ENCODE measurements at places on chromosomes 1 and 21.

- no peak for DNase-seq
Observed at GRCh38 chr1:157868654-157869053, 27.0 kb upstream of the CD5L start.

GRCh38 chr1:10559386-10559785, 84.6 kb downstream of the PEX14 start:
- no peak for DNase-seq

DNA sequence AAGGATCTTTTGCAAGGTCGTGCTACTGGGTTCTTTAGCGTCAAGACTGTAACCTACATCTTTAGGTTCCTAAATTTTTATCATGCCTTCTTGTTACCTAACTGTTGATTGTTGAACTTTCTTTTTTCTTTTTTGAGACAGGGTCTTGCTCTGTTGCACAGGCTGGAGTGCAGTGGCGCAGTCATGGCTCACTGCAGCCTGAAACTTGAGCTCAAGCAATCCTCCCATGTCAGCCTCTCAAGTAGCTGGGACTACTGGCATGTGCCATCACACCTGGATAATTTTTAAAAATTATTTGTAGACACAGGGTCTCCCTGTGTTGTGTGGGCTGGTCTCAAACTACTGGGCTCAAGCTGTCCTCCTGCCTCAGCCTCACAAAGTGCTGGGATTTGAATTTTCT, 52.9 kb downstream of the NFIA start:
- no peak for DNase-seq

GRCh38 chr1:228083871-228084278, 1.4 kb downstream of the ARF1 start:
- DNase-seq = no peak

DNA sequence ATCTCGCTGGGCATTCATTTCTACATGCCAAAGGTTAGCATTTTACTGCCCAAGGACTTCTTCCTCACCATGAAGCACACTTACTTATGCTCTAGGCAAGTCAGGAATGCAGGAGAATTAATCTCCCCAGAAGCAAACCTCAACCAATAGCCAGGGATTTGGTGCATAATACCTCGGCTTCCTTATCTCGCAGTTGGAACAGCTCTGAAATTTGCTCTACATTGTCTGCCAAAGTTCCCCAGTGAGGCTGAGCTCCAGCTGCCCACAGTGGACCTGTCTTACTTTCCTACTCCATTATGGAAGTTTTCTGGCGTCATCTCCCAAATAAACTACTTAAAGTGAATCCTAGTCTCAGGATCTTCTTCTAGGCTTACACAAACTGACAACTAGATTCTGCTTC, 57.6 kb upstream of the PPM1J start:
- no peak for DNase-seq

DNA sequence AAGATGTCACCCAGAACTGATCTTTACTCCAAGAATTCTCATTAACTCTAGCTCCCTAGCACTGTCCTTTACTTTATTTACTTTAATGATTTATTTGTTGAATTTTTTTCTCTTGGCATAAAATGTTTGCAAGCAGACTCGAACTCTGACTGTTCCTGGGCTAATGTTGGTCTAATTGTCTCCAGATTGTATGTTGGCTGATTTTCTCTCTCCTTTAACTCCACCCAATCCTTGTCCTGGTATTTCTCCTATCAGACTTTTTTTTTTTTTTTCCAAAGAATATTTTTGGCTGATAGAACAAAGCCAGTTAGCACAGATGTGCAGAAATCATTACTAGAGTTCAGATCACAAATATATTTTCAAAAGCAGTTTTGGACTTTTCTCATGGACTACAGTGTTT, 82.6 kb downstream of the ATF6 start:
- DNase-seq = no peak

GRCh38 chr1:110185181-110185580, 24.9 kb upstream of the KCNC4 start:
- DNase-seq = no peak

DNA sequence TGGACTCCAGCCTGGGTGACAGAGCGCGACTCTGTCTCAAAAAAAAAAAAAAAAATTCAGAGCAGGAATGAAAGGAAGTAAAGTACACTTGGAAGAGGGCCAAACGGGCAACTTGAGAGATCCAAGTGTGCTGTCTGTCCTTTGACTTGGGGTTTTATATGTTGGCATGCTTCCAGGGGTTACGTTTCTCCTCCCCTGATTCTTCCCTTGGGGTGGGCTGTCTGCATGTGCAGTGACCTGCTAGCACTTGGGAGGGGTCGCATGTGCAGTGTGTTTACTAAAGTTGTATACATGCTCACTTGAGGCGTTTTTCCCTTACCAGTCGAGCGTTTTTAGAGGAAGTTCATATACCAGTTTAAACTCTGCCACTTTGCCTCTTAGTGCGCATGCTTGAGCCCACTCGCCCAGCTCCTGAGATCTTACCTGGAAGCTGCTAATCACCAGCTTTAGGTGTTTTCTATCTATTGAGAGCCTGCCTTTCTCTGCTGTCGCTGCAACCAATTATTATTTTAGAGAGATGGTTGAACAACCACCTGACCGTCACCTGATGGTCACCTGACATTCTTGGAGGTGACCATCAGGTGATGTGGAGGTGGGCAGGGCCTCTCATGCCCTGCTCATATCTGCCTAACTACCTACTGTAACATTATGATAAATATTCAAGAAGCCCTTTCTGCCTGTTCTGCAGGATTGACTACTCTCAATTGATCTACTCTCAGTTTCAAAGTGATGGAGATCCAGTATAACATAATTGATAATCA, 140.1 kb downstream of the MACF1 start:
- DNase-seq = no peak

DNA sequence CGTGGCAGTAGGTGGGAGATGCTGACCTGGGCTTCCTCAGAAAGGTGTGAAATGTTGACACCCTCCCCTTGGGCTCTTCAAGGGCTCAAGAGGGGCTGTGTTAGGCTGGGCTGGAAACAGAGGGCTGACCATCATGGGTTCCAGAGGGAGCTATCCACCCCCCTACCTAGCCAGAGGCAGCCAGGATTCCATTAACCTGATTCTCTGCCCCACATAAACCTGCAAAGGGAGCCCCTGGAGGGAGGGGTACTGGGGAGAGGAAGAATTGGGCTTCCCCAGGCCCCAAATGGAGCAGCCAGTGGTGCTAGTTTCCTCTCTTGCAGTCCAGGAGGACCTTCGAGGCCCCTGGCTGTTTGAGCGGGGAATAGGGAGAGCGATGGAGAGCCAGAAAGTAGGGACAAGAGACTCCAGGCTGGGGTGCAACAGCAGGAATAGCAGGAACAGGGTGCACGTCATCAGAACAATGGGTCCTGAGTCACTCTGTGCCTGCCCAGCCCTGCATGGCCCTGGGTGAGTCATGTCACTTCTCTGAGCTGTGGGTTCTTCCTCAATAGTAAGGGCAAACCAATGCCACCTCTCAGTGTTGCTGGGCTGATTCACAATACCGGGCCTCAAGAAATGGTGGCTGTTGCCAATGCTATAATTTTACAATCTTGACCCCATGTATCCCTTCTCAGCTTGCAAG, 121.2 kb downstream of the EPHB2 start:
- DNase-seq = no peak

DNA sequence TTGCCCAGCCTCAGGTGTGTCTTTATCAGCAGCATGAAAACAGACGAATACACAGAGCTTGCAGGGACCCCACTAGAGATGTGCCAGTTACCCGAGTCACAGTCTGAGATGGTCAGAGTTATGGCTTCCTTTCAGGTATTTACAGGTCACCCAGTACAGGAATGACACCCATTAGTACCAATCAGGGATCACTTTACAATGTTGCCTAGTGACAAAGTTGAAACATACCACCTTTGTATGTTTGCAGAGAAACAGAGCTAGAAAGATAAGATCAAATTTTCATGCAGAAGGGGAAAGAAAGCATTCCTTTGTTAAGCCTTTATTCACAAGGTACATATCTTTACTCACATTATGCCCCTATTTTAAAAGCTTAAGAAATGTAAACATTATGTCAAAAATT, 137.6 kb downstream of the RGS7 start:
- no peak for DNase-seq

DNA sequence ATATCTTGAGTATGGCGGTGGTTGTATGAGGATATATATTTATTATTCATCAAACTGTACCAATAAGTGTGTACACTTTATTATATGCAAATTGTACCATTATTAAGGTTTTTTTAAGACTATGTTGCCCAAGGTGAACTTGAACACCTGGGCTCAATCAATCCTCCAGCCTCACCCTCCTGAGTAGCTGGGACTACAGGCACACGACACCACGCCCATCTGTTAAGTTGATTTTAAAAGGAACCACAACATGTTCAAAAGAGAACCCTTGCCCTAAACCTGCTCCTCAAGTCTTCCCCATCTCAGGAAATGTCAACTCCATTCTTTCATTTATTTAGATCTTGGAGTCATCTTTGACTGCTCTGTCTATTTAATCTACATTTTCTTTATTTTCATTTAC, 24.3 kb upstream of the FBXO28 start:
- DNase-seq = no peak

- DNase-seq = no peak
Observed at GRCh38 chr1:177567393-177567792, 396.6 kb downstream of the BRINP2 start.

DNA sequence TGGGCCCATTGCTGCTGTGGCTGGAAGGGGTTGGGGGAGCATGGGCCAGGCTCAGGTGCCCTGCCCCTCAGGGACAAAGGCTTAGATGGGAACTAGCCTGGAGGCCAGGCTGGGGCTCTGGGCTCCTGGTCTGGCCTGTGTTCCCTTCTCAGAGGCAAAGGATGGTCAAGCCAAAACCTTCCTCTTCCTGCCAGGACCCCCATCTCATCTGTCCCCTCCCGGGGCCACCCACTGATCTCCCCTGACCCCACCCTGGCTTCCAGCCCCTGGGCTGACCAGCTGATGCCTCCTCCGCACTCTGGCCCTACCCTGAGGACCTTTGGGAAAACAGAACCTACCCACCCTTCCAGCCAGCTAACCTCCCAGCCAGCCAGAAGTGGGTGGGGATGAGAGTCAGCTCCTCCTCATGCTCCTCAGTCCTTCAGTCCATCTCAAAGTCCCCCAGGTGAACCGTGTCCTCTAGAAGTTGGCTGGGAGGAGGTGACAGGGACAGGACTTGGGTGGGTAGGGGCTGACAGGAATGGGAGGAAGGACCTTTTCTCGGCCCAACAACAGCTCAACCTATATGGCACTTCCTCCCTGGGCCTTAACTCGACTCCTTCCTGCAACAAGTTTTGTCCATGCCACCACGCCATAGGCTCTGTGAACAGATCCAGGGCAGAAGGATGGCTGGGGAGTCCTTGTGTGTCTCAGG, 7.5 kb downstream of the PEAR1 start:
- no peak for DNase-seq

Data from right renal cortex interstitium (tissue), 3 donors.